ENCODE measurements at places on chromosomes 7 and 10.

DNA sequence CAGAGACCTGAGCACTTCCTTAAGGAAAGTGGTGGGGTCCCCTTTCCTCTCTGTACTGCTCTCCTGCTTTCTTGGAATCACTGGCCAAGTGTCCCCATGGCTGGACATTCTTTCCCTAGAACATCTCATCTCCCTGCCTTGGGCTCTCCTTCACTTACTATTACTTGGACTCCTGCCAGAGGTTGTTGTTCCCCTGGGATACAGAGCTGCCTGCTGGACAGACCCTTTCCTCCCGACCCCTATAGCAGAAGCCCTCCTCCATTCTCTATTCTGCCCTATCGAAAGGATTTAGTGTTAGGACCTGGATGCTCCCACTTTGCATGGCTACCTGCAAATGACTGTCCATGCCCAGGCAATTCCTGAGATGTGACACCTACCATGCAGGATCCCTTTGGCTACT is 164.3 kb upstream of the PODXL start:
- DNase-seq = no peak

- DNase-seq = no peak
These were observed 777.3 kb downstream of the CCSER2 start for GRCh38 chr10:85105614-85106255.

GRCh38 chr10:42690449-42691360 is 52.3 kb upstream of the ZNF33B start:
- DNase-seq = no peak

- DNase-seq = no peak
These were observed 12.1 kb downstream of the TFR2 start for GRCh38 chr7:100629117-100629716.

- no peak for DNase-seq
These were observed 1.3 kb upstream of the HKDC1 start for GRCh38 chr10:69218831-69219230.

- no peak for DNase-seq
These were observed 85.6 kb upstream of the ANLN start for GRCh38 chr7:36304099-36304425.

GRCh38 chr10:30190577-30191552 is 131.5 kb upstream of the JCAD start:
- DNase-seq = no peak

DNA sequence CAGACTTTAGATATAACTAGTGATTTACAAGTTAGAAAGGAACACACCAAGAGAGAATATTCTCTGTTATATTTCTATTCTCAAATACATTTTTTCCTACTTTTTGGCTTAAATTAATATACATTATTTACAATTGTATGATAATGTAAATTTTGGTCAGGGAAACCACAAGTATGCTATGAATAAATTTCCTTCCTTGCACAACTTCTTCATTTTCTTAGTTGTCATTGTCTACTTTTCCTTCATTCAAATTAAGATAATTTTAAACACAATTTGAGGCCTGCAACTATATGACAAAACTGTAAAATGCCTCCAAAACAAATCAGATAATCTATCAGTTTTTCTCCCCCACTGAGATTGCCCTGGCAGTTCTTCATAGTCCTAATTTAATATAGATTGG is 131.3 kb downstream of the CDK14 start:
- DNase-seq = no peak

- no peak for DNase-seq
These were observed 1.3 kb upstream of the ZCCHC24 start for GRCh38 chr10:79446758-79447084.

- DNase-seq = no peak
These were observed 108.8 kb downstream of the ABCA13 start for GRCh38 chr7:48280100-48280499.

- no peak for DNase-seq
These were observed 46.6 kb downstream of the HERPUD2 start for GRCh38 chr7:35648367-35648766.

DNA sequence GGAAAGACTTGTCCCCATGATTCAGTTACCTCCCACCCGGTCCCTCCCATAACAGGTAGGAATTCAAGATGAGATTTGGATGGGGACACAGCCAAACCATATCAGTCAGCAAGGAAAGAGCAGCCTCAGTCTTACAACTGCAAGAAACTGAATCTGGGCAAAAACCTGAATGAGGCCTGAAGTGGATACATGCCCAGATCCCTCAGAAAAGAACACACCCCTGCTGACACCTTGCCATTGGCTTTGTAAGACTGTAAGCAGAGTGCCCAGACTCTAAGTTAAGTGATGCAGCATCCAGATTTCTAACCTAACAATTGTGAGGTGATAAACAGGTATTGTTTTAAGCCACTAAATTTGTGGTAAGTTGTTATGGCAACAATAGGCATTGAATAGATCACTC is 670.8 kb downstream of the SORCS1 start:
- DNase-seq = no peak

DNA sequence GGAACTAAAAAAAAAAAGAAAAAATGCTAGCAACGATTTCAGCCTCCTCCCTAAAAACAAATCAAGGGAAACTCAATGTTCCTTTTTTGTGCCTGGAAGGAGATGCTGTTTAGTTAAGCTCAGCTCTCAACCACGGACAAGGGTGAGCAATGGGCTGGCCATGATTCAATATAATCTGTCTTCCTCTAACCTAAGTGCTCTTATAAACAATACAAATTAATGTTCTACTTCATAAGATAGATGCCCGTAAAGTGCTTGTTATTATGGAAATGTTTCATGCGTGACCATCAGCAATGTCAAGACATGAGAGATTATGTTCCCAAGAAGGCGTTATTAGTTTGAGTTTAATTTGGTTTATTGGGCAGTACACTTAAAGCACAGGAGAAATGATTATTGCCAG is 320.3 kb downstream of the SFMBT2 start:
- DNase-seq = no peak

GRCh38 chr7:155974186-155974897 is 162.1 kb upstream of the SHH start:
- DNase-seq = no peak

DNA sequence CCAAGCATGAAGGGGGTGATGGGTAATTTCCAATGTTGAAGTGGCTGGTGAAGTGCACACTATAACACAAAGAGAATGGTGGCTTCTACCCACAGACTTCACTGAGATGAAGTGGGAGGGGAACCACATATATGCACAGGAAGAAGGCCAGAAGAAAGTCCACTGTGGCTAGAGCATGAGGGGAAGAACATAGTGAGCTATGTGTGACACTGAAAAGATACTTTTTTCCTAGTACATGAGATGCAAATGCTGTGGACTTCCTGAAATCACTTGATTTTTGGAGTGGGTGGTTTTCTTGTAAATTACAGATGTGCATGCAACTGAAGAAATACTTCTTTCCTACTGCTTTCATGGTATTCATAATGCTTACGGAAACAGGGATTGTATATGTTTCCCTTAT is 115.6 kb upstream of the PHYHIPL start:
- no peak for DNase-seq

GRCh38 chr10:42932735-42933447 is 144.0 kb upstream of the RET start:
- no peak for DNase-seq

DNA sequence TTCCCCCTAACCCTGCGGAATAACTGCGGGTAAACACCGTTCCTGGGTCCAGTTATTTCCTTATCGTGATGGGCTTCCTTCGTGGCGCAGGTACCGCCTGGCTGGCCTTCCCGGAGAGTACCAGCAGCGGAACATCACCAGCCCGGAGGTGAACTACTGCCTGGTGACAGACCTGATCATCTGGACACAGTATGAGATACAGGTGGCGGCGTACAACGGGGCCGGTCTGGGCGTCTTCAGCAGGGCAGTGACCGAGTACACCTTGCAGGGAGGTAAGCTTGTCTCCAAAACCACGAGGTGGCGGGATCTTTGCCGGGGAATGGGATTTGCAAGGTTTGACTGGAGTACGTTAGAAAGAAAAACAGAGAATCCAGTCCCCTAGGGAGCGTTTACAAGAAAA is 665.0 kb upstream of the FOXK1 start:
- no peak for DNase-seq

DNA sequence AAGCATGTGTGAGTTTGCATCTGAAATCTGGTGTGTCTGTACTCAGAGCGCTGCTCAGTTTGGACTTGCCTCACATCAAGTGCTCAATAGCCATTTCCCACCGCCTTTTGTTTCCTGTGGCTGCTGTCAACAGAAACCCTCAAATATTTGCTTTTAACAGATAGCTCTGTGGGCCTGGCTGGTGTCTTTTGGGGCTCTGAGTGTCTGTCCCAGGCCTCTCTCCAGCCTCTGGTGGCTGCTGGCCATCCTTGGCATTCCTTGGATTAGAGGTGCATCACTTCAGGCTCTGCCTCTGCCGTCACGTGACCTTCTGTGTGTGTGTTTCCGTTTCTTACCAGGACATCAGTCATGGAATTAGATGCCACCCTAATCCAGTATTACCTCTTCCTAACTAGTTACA is 9.3 kb downstream of the YKT6 start:
- no peak for DNase-seq

GRCh38 chr10:49351669-49352068 is 44.2 kb downstream of the DRGX start:
- DNase-seq = no peak

GRCh38 chr7:30526163-30526562 is 21.5 kb upstream of the GGCT start:
- DNase-seq = no peak

GRCh38 chr7:2175514-2175913 is 57.2 kb downstream of the MAD1L1 start:
- peak; percentile 57 for DNase-seq

DNA sequence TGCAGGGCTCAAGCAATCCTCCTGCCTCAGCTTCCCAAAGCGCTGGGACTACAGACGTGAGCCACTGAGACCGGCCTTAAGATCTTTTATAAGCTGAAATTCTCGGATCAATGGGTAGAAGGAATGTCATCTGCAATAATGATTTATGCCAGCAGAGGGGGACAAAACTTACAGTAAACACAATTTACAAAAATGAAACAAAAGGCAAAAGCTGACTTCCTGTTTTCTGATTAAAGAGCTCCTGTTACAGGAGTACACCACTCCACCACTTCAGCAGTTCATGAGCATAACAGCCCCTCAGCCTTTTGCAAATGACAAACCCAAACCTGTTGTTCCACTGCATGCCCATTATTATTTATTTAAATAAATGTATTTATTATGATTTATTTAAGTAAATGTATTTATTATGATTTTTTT is 88.5 kb upstream of the ATP6V0A4 start:
- DNase-seq = no peak

- no peak for DNase-seq
These were observed 84.5 kb downstream of the HTR5A start for GRCh38 chr7:155154586-155154985.

DNA sequence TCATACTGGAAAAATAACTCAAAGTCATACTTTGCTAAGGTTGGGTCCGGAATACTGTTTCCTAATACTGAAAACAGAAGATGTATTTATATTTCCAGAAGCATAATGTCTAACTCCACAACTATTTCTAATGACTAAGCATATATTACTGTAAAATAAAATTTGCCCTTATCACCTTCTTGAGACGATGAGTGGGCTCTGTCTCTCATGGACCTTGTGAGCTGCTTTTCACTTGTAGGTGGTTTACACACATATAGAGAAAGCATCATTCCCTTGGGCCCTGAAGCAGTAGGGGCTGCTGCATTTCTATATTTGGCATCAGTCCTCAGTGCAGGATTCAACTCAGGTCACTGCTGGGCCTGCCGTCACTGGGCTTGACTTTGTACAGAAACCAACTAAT is 10.7 kb upstream of the FAM13C start:
- DNase-seq = no peak

- no peak for DNase-seq
These were observed 252.7 kb downstream of the SKIDA1 start for GRCh38 chr10:21272643-21273399.

- DNase-seq = no peak
These were observed 72.8 kb upstream of the DDC start for GRCh38 chr7:50637725-50638643.

DNA sequence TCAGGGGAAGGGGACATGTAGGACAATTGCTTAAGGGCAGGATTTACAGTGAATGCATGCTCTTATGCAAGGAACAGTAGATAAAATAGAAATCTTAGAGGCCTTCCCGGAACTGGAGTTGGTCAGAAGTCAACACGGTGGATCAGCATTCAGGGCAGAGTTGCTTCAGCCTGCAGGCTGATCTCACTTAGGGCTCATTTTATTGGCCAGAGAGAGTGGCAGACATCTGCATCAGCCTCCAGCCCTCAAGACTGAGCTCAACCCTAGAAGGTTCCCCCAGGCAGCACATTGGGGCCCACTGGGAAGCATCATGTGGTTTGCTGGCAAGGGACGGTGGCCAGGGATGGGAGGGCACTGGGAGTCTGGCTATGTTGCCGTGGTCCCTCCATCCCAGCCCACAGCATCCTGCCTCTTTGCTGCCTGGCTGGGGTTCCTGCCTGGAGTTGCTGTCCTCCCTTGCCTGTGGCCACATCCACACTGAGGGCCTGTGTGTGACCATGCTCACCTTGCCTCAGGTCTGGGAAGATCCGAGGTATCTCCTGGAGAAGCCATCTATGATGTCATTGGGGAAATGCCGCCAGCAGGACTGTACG is 13.0 kb downstream of the SCART1 start:
- DNase-seq = peak; percentile 18

GRCh38 chr10:60367024-60367423 is 22.7 kb downstream of the ANK3 start:
- DNase-seq = no peak
